Stimulated activated CD4-positive, alpha-beta T cell treated with anti-CD3 and anti-CD28 coated beads, TNF-alpha, amount 100 ng/mL, for 24 hours (primary cell): ENCODE measurements at places on chromosomes 5 and 9.

DNA sequence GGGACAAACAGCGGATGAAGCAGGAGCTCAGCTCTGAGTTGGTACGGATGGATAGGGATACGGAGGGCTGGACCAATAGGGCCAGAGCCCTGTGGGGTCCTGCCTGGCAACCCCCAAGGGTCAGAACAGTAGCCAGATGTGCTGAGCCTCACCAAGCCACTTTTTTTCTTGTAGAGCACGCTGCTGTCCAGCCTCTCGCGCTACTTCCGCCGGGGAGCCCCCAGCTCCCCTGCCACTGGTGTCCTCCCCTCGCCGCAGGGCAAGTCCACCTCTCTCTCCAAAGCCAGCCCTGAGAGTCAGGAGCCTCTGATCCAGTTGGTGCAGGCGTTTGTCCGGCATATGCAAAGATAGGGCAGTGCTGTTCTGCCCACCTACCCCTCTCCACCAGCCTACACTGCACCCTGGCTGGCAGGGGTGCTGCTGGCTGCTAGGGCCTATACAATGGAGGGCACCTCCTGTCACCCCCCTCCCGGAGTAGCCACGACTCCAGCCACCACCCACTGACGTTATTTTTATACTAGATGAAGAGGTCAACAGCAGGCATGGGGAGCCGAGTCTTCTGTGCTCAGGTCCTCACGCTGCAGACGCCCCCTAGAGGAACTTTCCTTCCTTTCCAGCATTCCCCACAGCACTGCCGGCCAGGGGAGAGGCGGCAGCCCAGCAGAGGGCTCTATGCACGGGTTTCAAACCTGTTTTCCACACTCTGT, 21.6 kb downstream of the SH3GLB2 start:
- peak; percentile 34 for DNase-seq

DNA sequence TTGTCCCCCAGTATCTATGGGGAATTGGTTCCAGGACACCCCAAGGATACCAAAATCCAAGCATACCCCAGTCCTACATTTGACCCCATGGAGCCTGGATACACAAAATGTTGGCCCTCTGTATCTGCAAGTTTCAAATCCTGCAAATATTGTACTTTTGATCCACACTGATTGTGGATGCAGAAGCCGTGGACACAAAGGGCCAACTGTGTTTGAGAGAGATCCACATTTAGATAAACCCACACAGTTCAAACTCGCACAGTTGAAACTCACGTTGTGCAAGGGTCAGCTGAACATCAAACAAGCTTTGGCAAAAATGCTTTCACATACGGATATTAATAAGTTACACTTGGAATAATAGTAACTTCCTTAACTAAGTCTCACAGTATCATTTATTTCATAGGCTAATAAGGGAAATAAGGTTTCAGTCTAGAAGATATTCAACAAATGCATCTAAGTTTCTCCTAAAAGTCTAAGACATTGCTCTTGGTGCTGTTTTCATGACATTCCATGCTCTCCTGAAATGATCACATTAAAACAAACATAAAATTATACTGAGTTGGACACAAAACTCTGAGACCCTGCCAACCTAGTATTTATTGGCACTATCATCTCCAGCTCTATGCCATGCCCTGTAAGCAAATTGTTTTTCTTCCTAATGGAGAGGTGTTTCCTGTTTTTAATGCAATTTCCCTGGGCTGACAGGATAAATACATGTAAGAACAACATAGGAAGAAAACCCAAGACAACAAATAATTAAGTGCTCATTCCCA, 32.3 kb downstream of the ACTL7A start:
- no peak for DNase-seq

- no peak for DNase-seq
Observed at GRCh38 chr5:35371951-35372426, 141.7 kb upstream of the PRLR start.

DNA sequence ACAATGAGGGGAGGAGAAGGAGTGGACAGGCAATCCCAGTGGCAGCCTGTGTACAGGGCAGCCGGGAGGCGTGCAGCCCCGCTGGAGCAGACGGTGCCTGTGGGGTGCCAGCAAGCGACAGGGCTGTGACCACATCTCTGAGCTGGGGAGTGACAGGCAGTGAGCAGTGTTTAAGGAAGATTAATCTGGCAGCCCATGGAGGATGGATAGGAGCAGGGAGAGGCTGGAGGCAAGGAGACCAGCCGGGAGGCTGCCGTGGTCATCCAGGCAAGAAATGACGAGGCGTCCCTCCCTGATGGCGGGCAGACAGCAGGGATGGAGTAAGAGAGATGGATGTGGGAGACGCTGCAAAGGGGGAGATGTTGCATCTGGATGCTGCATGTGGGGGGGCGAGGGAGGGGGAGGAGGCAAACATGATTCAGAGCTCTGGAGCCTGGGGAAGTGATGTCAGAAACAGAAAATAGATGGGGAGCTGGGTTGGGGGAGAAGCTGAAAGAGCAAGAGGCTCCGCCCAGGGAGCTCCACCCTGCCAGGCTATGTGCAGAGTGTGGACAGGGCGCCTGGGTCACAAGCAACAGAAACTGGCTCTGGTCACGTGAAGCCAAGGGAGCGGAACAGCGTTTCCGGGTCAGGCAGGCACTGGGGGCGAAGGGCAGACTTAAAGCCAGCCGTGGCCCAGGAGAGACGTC, 12.6 kb downstream of the UNC5A start:
- DNase-seq: no peak

- DNase-seq: no peak
Observed at GRCh38 chr5:9924614-9925013, 294.5 kb upstream of the TAS2R1 start.

DNA sequence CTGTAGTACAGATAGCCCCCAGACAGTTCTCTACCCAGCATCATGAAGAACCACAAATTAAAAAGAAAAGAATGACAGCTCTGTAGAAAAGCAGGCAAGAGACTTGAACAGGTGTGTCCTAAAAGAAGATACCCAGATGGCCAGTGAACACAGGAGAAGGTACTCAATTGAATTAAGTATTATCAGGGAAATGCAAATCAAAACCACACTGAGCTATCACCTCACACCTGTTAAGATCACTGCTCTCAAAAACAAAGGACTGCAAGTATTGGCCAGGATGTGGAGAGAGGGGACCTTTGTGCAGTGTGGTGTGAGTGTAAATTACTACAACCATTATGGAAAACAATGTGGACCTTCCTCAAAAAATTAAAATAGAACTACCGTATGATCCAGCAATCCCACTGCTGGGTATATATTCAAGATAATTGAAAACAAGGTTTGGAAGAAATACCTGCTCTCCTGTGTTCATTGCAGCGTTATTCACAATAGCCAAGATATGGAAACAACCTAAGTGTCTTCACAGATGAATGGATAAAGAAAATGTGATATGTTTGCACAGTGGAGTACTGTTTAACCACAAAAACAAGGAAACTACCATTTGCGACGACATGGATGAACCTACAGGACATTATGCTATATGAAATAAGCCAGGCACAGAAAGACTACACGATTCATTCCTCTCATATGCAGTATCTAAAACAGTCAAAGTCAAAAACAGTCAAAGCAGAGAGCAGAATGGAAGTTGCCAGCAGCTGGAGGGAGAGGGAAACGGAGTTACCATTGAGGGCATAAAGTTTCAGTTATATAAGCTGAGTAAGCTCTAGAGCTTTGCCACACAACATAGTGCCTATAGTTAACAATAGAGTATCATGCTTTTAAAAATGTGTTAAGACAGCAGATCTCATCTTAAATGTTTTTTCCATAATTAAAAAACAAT, 102.6 kb downstream of the WNK2 start:
- no peak for DNase-seq

- DNase-seq: no peak
Observed at GRCh38 chr9:84439250-84439649, 98.7 kb upstream of the SLC28A3 start.

GRCh38 chr9:101514071-101514470, 19.6 kb upstream of the RNF20 start:
- DNase-seq: no peak

- DNase-seq: no peak
Observed at GRCh38 chr9:92988215-92988768, 41.0 kb downstream of the FGD3 start.

DNA sequence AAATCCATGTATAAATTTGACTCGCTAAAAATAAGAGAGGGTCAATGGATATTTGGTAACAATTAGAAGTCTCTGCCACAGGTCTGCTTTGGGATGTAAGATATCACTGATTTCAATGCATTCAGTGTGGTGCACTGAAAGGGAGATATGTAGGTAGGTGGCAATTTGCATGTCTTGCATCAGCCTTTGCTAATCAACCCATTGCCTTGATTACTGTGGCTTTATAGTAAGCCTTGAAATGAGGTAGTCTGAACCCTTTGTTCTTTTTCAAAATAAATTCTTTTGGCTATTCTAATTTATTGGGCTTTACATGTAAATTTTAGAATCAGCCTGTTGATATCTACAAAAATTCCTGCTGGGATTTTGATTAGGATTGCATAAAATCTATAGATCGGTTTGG, 15.8 kb upstream of the TBCA start:
- DNase-seq: no peak

- DNase-seq: no peak
Observed at GRCh38 chr9:124297551-124297901, 39.8 kb downstream of the NEK6 start.
